Activated gamma-delta T cell treated with anti-CD3 and anti-CD28 coated beads, Interleukin-2, amount 50 U/mL, for 16 hours (primary cell): ENCODE measurements at places on chromosomes 6 and 20.

DNA sequence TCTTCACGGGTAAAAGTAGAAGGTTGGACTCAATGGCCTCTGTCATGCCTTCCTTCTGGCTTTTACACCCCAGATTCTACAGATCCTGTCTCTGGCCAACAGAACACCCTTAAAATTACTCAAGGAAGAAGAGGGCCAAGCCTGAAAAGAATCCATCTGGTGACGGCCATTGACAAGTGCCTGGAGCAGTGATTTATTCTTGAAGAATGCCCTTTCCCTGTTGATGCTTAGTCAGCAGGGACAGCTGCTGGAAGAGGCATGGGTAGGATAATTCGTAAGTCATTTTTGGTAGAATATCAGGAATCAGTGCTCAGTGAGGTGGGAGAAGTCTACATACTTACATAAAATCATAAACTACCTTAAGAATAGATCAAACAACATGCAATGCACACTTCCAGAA lies 397.9 kb downstream of the SAMD5 start:
- no peak for DNase-seq

- no peak for DNase-seq
These were observed 48.0 kb downstream of the MKKS start for GRCh38 chr20:10385850-10386544.

GRCh38 chr20:63508072-63508768 lies 9.3 kb upstream of the EEF1A2 start:
- no peak for DNase-seq

DNA sequence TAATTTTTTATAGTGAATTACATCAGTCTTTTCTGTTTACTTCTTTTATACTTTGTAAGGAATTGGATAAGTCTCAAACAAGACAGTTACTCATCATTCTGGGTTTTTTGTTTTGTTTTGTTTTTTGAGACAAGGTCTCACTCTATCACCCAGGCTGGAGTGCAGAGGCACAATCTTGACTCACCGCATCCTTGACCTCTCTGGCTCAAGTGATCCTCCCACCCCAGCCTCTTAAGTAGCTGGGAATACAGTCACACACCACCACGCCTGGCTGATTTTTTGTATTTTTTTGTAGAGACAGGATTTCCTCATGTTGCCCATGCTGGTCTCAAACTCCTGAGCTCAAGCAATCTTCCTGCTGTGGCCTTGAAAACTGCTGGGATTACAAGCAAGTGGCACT lies 524.3 kb downstream of the EYS start:
- DNase-seq, result no peak

DNA sequence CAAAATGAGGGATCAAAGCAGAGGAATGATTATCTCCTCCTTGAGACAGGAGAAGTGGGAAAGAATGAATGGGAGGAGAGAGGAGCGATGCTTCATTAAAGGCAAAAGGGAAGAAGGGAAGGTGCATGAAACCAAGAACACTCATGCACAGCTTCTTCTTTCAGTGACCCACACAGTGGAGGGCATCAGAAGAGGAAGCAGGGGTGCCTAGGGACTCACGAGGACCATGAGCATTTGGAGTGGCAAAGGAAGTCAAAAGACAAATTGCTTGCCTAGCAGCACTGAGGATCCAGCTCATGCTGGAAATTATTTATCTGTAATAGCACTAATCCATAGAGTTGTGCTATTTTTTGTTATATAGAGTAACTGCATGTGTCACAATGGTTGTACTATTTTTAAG lies 66.1 kb downstream of the SMLR1 start:
- DNase-seq, result no peak

DNA sequence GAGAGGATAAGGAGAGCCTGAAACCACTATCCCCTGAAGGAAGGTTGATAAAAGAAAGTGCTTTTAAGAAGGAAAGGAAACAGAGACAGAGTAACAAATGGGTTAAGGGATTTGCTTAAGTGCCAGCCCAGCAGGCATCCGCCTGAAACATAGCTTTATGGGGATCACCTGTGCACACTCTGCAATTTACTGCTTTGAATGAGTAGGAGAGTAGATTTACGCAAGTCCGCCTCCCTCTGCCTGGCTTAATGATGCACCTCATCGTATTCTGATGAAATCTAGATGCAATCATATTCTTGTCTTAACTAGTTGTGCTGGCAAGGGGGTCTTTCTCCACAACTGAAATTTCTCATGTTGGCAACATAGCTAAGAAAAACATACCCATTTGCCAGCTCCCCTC lies 101.1 kb upstream of the ID4 start:
- no peak for DNase-seq

DNA sequence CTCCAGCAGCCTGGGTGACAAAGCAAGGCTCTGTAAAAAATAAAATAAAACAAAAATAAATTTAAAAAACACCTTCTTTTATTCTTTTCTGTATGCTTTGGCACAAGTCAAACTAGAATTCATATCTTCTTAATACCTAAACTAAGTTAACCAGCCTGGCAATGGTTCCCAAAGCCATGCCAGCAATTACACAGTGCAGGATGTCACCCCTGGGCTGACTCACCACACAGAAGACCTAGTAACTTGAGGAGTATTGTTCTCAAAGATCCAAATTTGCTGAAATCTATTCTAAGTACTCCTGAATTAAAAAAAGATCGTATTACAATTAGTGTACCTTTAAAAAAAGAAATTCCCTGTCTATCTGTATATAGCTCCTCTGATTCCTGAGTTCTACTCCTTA lies 162.7 kb upstream of the SGK1 start:
- DNase-seq, result no peak

DNA sequence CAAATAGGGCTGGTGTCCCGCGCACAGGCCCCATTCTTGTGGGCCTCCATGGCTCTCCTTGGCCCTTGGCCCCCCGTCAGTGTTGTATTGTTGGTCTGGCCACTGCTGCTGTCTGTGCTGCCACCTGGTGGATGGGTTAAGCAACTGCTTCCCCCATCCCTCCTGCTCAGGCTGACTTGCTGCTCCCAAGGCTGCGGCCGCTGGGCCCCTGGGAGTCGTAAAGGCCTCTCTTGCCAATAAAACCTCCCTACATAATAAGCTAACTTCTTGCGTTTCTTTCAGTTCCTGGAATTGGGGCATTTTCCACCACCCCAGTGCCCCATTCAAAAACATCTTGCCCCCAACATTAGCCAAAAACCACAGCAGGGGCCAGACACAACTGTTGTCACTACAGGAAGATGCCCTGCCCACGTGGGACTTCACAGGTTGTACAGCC lies 27.1 kb downstream of the CD83 start:
- peak; percentile 56 for DNase-seq

- DNase-seq, result no peak
These were observed 11.2 kb upstream of the IP6K3 start for GRCh38 chr6:33757906-33758305.

GRCh38 chr6:43736211-43736786 lies 33.7 kb upstream of the VEGFA start:
- no peak for DNase-seq

- no peak for DNase-seq
These were observed 6.3 kb downstream of the PPP1R14C start for GRCh38 chr6:150149146-150149545.

GRCh38 chr6:124283486-124283885 lies 479.8 kb downstream of the NKAIN2 start:
- DNase-seq, result no peak

DNA sequence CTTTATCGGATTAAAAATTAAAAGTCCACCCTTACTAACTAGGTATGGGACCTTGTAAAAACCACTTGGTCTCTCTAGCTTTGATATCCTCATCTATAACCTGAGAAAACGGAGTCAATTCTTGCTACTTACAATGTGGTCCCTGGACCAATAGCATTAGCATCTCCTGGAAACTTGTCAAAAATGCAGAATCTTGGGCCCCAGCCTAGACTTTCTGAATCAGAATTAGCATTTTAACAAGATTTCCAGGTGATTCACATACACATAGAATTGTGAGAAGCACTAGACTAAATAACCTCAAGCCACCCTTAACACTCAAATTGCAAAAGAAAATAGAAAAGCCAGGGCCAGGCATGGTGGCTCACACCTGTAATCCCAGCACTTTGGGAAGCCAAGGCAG lies 96.6 kb downstream of the RNGTT start:
- no peak for DNase-seq

DNA sequence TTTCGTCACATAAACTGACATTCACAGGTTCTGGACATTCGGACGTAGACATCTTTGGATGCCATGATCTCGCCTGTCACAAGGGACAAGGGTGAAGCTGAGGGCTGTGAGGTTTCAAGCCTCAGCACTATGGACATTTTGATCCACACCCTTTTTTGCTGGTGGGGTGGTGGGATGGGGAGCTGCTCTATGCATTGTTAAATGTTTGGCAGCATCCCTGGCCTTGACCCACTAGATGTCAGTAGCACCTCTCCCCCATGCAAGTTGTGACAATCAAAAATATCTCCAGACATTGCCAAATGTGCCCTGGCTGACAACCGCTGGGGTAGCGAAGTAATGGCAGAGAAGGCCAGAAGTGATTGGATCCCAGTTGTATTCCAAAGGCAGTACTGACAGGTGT lies 229.4 kb downstream of the TSHZ2 start:
- no peak for DNase-seq

DNA sequence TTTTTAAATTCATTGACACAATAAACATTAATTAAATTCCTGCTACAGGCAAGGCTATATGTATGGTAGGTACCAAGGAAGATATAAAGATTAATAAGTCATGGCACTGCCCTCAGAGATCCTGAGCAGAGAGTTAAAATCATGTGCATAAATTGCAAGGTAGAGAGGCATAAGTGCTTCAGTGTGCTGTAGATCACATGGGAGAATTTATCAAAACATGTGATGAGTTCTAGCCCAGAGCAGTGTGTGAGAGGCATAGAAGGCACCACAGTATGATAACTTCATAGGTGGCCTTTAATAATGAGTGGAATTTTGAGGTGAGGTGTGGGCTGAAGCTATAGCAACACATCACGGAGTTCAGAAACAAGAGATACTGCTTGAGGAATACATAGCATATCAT lies 465.9 kb upstream of the RNF217 start:
- DNase-seq, result no peak

DNA sequence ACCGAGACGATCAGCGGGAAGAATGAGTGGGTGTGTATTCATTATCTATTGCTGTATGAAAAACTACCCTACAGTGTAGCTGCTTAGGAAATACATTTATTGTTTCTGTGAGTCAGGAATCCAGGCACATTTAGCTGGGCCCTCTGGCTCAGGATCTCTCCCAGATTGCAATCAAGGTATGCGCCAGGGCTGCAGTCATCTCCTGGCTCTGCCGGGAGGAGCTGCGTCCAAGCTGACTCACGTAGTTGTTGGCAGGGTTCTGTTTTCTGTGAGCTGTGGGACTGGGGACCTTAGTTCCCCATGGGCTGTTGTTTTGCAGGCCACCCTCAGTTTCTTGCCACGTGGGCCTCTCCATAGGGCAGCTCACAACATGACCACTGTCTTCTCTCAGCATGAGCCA lies 68.2 kb upstream of the FUCA2 start:
- DNase-seq, result no peak

- DNase-seq, result no peak
These were observed 892.5 kb upstream of the EYS start for GRCh38 chr6:66599541-66599940.

DNA sequence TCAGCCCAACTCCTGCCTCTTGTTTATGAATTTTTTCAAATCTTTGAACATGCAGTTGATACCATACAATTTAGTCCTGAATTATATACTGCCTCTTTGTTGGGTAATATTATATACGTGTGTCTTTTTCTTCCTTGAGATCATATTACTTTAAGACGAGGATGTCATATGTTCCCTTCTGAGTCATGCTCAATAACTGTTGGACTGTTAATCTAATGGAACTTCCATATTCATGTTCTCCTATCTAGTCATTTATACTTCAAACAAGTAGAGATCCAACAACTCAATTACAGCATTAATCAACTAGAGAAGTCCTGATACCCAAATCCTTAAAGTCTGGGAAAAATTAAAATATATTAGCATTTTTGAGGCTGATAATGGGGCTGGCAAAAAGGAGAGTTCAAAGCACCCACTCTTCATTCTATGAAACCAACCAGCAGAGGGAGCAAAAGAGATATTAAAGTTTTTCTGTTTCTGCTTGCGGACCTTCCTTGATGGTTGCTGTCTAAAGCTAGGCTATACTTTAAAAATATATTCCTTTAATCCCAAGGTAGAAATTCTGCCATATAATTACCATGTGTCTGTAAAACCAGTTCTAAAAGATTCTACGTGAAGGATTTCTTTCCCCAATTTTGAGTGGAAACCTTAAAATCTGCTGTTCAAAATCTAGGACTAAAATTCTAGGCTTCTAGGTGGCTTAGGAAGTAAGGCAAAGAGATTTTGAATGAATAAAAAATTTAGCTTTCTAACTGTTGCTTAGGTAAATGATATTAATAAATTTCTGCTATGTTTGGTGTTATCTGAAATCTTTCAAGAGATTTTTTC lies 498.9 kb downstream of the BCKDHB start:
- no peak for DNase-seq

- DNase-seq, result no peak
These were observed 55.1 kb upstream of the MYB start for GRCh38 chr6:135126034-135126433.

- peak; percentile 77 for DNase-seq
These were observed 11.4 kb downstream of the SYNGAP1 start for GRCh38 chr6:33430991-33431879.

DNA sequence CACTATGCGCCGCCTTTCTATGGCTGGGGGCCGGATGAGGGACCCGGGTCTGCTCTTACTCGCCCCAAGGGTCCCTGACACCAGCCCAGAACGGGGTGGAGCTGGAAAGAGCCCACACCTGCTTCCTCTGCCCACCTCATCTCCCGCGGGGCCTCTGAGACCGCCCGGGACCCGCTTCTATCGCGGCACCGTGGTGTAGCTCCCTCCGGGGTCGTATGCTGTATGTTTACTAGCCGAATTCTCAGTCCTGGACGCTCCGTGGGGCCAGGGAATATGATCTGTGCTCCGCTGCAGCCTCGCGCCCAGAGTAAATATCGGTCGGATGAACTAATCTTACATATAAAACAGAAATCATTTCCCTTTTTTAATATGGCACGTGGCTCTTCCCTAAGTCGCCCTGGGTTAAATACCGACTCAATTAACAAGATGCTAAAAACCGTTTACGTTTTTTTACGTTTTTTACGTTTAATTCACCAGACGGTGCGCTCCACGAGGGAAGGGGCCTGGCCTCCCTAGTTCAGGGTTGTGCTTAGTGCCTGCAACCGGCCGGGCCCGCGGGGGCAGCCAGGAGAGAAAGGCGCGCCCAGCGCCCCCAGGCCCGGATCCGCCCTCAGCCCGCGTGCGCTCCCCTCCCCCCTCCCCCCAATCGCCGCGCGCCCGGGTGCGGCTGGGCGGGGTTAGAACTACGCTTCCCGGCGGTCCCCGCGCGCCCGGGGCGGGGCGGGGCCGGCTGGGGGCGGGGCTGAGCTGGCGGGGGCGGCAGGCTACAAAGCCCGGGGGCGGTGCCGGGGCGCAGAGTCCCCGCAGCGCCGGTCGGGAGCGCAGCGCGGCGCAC lies at the start of gene RBM38:
RBM38 (plus strand) TSS at position 793 of the 835 bp plus-strand sequence. CDS start 186 bp downstream, outside the sequence.
- peak; percentile 64 for DNase-seq
